ENCODE measurements at places on chromosomes 2 and 18.

DNA sequence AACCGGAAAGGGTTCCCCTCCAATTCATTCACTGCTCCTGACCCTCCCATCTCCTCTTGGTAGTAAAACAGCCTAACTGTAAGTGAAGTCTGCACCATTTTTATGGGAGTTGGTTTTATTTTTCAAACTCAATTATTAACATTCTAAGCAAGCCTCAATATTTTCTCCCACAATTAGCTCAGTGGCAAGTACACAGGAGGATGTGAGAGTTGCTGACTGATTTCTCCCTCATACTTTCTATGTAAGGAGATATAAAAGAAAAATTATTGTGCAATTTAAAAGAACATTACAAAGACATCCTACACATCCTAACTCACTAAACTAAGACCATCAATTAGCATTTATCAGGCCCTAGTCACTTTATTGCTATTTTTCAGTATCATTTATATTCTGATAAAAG is 73.9 kb downstream of the PIAS2 start:
- DNase-seq = no peak

GRCh38 chr2:29607038-29607420 is 314.4 kb downstream of the ALK start:
- DNase-seq = no peak

- no peak for DNase-seq
Observed at GRCh38 chr2:145351864-145352425, 832.0 kb upstream of the ZEB2 start.

DNA sequence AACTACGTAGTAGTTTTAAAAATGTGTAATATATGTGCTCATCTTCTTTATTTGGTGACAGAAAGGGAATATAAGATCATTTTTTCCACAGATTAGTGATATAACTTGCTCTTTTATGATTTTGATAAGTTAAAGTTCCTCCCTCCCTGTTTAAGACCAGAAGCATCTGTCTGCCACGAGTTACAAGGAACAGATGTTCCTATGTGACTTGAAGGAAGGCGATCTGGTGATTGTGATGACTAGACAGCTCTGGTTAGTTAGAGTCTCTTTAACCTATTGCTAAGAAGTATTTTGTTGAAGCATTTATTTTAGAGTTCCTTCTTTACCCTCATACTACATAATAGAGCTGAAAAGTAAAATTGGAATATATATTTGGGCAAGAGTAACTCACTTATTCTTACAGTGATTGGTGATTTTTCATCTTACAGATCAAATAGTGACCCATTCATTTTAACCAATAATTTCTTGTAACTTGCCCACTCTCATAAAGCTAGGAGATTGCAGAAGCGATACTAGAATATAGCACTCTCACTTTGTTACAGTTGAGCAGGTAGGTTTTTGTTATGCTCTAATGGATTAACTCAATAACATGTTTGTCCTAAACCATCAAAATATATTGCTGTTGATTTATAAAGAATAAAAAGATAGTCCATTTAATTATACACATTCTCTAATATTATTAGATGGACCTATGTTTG is 218.7 kb downstream of the SLC4A10 start:
- DNase-seq = no peak

- no peak for DNase-seq
Observed at GRCh38 chr2:17043173-17043572, 377.5 kb upstream of the CYRIA start.

GRCh38 chr2:174682007-174682577 is 82.2 kb downstream of the CHRNA1 start:
- DNase-seq = peak; percentile 51

GRCh38 chr2:140775411-140775810 is 1355.4 kb downstream of the LRP1B start:
- DNase-seq = no peak

- DNase-seq = no peak
Observed at GRCh38 chr2:237341872-237342271, 72.1 kb downstream of the COL6A3 start.

DNA sequence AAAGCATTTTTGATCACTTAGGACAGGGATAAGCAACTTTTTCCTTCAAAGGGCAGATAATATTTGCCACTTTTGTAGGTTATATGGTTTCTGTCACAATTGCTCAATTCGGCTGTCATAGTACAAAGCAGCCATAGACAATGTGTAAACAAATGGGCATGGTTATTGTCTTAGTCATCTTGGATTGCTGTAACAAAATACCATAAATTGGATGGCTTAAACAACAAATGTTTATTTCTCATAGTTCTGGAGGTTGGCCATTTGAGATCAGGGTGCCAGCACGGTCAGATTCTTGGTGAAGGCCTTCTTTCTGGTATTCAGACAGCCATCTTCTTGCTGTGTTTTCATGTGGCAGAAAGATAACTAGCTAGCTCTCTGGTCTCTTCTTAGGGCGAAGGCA is 91.2 kb downstream of the TAF4B start:
- DNase-seq = no peak

- DNase-seq = no peak
Observed at GRCh38 chr18:80106482-80107051, 2.5 kb upstream of the ADNP2 start.

DNA sequence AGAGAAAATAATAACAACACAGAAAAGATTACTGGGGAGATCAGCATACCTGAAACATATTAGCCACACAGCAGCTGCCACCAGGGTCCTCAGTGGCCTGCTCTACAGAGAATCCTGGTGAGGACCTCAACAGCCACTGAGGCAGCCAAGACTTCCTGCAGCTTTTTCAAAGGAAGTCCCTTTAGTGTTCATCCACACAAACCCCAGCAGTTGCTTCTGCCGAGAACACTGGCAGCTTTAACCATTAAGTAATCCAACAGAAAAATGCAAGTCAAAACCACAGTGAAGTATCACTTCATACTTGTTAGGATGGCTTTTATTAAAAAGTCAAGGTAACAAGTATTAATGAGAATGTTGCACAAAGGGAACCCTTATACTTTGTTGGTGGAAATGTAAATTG is 542.0 kb upstream of the GCFC2 start:
- DNase-seq = no peak

GRCh38 chr2:152466041-152466440 is 131.1 kb downstream of the FMNL2 start:
- DNase-seq = no peak

- no peak for DNase-seq
Observed at GRCh38 chr2:196801674-196802261, 2.3 kb upstream of the GTF3C3 start.

GRCh38 chr2:173966274-173967098 is 1.3 kb upstream of the SP3 start:
- DNase-seq = no peak

- DNase-seq = no peak
Observed at GRCh38 chr2:109177635-109178034, 48.6 kb downstream of the SH3RF3 start.

DNA sequence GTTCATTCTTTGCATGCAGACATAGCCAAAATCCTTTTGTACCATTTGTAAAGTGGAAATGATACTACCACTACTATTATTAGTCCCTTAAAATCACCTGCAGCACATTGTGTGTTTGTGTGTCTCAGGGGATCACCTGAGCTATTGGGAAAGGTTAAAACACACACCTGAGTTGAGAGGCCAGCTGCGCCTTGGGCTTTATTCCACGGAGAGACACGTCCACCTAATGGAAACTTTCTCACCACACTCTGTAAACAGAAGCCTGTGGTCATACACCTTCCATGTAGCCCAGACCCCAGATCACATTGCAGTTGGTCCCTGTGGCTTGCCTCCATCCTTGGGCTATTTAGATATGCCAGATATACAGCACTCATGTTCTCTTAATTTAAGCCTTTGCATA is 81.8 kb upstream of the SH3BP4 start:
- DNase-seq = no peak

DNA sequence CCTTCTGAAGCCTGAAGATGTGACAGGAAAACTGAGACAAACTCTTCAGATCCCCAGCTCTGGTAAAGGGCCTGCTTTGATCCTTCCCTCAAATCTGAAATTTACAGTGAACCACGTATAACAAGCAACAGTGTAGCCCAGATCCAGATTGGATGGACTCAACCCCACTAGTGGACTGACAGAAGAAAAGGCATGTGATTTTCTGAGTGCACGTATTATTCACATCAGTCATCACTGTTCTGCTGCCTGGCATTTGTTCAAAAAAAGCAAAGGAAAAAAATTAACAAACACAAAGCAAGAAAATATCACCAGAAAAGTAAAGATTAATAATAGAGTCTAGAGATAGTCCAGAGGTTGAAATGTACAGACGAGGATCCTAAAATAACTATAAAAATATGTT is 87.6 kb downstream of the CYRIA start:
- no peak for DNase-seq

- DNase-seq = no peak
Observed at GRCh38 chr2:82796132-82796531, 1662.9 kb downstream of the SUCLG1 start.

DNA sequence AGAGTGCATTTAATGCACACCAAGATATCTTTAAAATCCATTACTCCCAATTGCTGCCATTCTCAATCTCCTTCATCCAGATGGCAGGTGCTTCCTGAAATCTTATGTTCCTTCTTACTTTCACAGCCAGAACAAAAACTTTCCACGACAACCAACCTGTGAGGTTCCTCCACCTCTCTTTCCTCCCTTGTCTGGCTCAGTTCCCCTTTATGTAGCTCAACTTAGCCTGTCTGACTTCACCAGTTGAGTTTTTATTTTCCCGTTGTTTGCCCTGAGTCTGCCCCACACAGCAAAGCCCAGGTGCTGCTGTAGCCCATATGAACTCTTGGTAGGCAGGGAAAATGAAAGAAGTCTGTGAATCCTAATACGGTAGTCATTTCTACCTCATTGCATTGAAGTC is 112.5 kb downstream of the MREG start:
- DNase-seq = no peak

GRCh38 chr18:62486290-62486964 is 36.4 kb upstream of the ZCCHC2 start:
- no peak for DNase-seq

DNA sequence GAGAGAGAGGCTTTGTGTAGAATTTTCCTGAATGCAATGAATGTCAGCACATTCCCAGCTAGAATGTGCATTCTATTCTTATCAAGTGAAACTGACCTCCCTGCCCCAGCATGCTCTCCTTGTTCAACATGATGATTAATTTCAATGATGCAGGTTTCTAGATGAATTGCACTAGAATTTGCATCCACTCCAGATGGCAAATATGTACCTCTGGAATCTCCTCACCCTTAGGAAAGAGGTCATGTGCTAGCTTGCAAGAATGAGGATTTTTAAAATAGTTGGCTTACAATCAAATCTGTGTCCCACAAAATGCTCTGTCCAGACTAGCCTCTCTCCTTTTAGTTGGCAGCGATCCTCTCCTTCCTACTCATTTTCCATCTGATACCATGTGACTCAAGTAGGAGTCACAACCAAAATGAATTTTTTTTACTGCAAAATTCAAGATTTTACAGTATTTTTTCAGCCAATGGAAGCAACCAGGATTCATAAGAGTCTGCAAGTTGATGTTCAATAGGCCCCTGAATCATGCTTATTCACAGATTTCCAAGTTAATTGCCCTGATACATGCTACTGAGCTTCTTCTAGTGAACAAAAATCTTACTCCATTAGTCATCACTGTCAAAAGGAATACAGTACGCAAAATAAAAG is 21.0 kb upstream of the STAT4 start:
- no peak for DNase-seq

DNA sequence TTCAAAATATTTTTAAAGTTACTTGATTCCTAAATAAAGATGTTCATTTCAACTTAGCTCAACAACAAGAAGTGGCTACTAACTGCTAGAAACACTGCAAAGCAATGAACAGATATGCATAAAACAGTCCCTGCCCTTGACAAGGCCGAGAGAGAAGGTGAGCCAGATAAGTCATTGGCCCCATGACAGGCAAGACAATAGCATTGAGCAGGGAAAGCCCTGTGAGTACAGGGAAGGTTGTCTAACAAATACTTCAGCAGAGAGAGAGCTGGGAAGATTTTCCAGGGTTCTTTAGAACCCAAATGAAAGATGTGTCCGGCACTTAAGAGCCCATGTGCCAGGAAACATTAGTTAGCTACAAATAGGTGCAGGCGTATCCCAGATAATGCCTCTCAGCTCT is 4.7 kb downstream of the LAMA1 start:
- no peak for DNase-seq

- no peak for DNase-seq
Observed at GRCh38 chr2:75751360-75751759, 40.6 kb upstream of the GCFC2 start.

DNA sequence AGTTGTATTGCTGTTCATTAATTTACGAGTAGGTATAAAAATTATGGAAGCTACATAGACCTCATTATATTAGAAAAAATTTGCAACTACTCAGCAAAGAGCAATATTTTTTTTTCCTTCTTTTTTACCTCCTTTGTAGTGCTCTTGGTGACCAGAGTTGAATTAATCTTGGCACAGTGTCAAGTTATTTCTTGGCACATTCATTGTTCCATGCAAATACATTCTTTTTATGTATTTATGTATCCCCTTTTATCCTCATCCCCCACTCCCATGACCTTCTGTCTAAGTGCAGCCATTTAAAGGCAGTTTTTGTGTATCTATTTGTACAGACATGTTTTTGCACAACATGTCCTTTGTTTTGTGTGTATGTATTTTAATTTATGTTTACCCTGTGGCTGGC is 224.5 kb downstream of the CCDC102B start:
- DNase-seq = no peak

GRCh38 chr2:217701622-217702021 is 301.2 kb downstream of the TNS1 start:
- no peak for DNase-seq

DNA sequence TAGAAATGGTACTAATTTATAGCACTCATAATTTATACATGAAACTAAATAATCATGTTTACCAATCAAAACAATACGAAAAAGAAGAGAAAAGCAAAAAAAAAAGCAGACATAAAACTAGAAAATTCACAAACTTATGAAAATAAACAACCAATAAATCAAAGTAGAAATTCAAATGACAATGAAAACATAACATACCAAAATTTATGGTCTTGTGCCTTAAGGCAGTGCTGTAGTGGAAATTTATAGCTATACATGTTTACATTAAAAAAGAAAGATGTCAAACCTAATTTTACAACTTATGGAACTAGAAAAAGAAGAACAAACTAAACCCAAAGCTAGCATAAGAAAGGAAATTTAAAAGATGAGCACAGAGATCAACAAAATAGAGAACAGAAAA is 16.1 kb upstream of the SPR start:
- DNase-seq = no peak

DNA sequence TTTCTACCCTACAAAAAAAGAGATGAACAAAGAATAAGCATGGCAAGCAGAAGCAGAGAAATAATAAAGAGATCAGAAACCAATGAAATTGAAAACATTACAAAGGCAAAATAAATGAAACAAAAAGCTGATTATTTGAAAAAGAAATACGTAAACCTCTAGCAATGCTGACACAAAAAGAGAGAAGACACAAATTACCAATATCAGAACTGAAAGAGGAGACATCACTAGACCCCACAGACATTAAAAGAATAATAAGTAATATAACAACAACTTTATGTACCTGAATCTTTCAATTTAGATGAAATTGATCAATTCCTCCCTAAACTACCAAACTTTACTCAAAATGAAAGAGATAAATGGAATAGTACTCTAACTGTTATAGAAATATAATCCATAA is 75.9 kb downstream of the TMEM163 start:
- no peak for DNase-seq

- peak; percentile 98 for DNase-seq
Observed at GRCh38 chr2:42360890-42361727, at the start of gene COX7A2L. TSS of gene COX7A2L (minus strand) at chr2:42361217. CDS start at chr2:42361161, 56 bp downstream.

GRCh38 chr2:23322567-23323197 is 62.3 kb upstream of the KLHL29 start:
- no peak for DNase-seq

- no peak for DNase-seq
Observed at GRCh38 chr2:64976276-64976675, 12.9 kb upstream of the SLC1A4 start.

GRCh38 chr2:19198381-19198780 is 160.0 kb downstream of the OSR1 start:
- DNase-seq = no peak

Measured in CD4-positive, alpha-beta T cell treated with Interleukin-10 for 1 hour (primary cell).